ENCODE measurements at places on chromosomes 4 and X.

- peak; percentile 78 for DNase-seq
These were observed 26.9 kb downstream of the ARSJ start for GRCh38 chr4:113952452-113953029.

- DNase-seq = peak; percentile 45
These were observed 136.2 kb downstream of the TBC1D19 start for GRCh38 chr4:26719954-26720552.

DNA sequence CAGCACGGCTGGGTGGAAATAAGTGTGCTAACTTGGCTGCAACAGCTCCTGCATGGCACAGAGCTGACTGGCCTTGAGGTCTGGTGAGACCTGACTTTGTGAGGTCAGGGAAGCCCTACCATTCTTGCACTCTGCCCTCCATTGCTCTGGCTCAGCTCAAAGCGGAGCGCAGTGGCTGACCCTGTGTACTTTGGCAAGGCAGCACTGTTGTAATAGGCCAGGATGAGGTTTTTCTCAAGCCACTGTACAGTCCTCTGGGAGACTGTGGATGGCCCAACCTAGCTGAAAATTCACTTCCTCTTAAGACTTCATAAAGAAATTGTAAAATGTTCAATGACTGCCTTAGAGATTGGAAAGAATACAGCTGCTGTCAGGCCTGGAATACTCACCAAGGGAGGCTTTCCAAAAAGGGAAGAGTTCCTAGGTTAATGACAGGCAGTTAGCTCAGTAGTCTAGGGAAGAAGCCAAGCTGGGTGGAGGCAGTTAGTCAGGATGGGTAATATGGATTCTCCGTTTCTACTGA lies 129.8 kb downstream of the GUCY2F start:
- no peak for DNase-seq

DNA sequence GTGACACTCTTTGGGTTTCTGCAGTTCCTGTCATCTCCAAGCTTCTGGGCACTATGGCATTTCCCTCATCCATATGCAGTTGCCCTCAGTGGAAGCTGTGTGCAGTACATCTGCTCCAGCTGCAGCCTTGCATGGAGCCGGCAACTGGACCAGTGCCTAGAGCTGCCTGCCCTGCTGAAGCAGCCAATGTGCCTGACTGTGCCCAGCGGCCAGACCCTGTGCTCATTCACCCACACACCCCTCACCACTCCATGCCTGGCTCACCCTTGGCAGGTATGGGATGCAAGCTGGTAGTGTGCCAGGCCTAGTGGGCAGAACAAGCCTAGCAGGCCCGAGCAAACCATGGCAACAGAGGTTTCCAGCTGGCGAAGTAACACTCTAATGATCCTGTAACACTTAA lies 370.8 kb downstream of the FSTL5 start:
- DNase-seq = no peak

DNA sequence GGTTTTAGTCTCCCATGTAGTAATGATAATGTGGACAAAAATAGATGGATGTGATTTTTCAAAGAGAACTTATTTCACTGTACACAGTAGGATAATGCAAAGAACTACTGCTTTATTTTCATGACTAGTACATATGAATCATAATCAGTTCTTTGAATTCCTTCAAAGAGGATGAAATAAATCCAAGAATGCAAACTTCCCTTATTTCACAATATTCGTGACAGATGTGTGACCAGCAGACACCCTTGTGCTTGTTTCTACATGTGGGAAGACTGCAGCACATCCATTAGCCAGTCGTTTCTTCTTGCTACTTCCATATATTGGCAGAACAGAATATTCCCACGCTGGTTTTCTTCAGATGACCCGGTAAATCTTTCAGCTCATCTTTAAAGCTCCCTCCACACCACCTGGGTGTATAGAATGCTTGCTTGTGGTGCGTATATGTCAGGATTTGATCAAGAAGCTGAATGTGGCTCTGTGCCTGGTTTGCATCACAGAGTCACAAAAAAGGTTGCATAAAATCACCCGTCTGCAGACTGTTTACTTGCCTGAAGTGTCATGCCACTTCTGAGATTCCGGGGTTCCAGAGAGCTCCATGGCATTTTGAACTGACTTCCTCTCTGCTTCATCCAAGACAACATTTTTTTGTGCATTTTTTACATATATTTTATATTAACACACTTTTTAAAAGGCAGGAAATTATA lies 47.7 kb upstream of the FAT4 start:
- DNase-seq = no peak

DNA sequence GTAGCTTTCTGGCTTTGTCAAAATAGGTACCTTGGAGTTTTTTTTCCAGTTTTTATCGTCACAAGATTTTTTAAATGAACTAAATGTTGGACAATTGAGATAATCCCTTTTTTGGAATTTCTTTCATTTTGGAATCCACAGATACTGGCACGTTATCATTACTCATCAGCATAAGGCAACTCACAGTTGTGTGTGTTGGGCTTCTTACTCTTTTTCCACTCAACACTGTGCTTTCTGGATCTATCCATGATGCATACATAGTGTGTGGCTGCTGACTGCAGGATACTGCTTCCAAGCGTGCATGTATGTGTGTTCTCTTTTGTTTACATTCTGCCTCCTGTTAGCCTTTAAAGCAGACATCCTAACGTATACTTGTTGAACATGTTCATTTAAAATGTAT lies 113.5 kb upstream of the FAM9A start:
- DNase-seq = no peak

- DNase-seq = peak; percentile 66
These were observed 13.7 kb upstream of the AREG start for GRCh38 chr4:74431113-74431826.

- no peak for DNase-seq
These were observed 106.0 kb upstream of the LRPAP1 start for GRCh38 chr4:3638080-3638795.

DNA sequence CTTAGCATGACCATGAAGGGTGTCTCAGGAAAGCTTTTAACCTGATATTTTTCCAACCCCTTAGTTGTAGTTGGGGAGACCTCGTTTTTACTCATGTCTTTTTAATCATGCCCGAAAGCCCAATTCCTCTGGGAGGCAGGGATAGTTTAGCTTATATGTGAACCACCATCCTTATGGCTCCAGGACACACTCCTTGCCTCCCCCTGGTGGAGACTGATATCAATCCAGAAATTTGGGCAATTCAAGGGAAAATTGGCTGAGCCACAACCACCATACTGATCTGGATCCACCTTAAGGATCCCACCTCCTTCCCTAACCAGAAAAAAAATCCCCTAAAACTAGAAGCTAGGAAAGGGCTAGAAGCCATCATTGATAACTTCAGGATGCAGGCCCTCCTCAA lies 13.4 kb upstream of the COL25A1 start:
- peak; percentile 13 for DNase-seq

DNA sequence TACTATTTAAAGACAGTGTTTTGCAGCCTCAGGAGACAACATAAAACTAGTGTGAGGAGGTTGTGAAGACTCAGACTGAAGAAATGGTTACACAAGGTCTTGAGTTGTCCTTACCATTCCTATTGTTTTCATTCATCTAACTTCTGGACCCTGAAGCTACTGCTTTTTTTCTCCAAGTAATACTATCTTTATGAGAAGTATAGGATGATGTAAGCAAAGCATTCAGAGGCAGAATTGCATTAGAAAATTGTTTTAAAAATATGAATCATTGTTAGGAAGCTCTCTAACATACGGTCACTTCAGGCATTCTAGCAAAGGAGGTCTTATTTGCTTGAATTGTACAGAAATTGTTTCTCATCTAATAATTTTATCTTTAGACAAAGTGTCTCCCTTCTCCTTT lies 357.8 kb downstream of the TLL1 start:
- no peak for DNase-seq

GRCh38 chr4:141565379-141566089 lies 70.8 kb upstream of the IL15 start:
- no peak for DNase-seq

DNA sequence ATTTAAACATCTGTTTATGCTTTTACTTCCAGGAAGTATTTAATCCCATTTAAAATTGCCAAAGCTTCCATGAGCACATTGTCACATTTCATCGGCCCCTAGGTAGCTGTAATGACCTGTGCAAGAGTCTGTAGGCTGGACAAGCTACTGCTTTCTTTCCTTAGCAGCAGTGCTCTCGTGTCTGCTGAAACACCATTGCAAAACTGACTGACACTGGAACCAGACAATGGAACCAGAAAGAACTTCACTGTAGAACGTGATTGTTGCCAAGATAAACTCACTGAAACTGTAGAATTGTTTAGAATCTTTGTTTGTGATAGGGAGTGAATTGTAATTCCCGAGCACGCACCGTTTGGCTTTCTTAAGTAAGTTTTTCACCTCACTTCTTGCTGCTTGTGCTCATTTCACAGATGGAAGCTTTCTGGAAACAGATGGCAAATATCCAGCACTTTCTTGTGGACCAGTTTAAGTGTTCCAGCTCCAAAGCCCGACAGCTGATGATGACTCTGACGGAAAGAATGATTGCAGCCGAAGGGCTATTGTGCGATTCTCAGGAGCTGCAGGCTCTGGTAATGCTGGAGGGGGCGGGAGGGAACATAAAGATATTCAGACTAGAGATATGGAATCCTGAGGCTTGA lies 36.9 kb downstream of the EVC start:
- peak; percentile 93 for DNase-seq

GRCh38 chr4:78788007-78788889 lies 12.1 kb downstream of the BMP2K start:
- no peak for DNase-seq

- DNase-seq = no peak
These were observed 18.6 kb upstream of the RNF128 start for GRCh38 chrX:106707771-106708454.

DNA sequence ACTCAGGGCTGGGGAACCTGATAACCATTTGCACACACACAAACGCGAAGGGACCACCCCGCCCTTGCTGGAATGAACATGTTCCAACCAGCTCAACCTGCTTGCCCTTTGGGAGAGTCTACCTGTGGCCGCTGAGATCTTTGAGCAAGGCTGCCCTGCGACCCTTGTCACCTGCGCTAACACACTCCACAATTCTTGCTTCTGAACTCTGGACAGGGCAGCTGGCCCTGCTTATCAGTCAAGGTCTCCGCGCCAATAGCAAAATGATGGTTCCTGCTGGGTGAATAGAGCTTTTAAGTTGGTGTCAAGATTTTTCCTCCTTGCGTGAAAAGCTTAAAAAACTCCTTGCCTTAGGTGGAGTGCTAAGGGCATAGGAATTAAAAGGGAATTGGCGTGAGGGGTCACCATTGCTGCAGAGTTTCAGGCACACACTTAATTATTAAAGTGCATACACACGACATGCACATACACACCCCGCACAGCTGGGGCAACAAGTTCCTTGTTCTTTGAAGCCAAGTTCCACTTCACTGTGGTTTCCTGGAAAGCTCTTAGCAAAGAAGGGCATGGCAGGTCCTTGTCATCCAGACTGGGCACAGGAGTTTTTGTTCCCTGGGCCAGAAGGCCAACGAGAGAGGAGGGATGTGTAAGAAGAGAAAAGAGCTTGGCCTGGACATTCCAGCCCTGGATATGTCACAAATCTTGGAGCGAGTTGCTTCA lies 207.7 kb downstream of the STIM2 start:
- no peak for DNase-seq

DNA sequence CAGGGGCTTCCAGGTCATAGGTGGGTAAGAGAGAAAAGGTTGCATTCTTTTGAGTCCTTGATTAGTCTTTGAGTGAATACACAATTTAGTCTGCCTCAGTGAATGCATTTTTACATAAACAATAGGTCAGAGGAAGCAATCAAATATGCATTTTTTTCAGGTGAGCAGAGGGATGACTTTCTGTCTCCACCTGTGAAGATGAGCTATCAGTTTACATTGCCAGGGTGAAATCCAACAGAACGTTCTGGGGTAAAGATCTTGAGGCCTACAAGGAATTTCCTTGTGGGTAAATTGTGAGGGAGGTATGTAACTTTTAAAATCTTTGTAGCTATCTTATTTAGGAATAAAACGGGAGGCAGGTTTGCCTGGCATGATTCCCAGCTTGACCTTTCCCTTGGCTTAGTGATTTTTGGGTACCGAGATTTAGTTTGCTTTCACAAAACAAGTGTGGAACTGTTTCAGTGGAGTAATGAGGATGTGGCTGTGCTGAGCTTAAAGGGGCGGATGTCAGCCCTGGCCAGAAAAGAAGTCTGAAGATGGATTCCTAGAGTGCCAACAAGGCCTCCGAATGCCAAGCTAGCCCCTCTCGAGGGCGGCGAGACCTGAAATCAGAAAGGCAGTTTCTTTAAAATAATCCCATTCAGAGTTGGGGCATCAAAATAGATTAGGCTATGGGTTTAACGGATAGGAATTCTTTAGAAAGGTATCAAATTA lies 29.5 kb downstream of the TMEM131L start:
- no peak for DNase-seq

GRCh38 chr4:137063961-137064360 lies 468.3 kb downstream of the PCDH18 start:
- DNase-seq = no peak

DNA sequence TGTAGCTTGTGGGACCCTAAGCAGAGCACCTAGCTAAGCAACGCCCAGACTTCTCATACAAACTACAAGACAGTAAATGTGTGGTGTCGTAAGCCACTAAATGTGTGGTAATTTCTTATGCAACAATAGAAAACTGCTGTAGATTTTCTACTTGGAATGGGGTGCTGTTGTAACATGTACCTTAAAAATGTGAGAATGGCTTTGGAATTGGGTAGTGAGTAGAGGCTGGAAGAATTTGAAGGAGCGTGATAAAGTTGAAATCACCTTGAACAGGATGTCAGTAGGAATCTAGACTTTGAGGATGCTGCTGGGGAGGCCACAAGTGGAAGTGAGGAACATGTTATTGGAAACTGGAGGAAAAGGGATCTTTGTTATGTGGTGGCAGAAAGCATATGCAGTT lies 43.2 kb upstream of the FUNDC1 start:
- no peak for DNase-seq

GRCh38 chr4:137960371-137961050 lies 281.6 kb downstream of the SLC7A11 start:
- DNase-seq = no peak

- DNase-seq = no peak
These were observed 72.2 kb upstream of the ATP6AP2 start for GRCh38 chrX:40508560-40508959.

- no peak for DNase-seq
These were observed 9.9 kb upstream of the SMIM20 start for GRCh38 chr4:25903900-25904747.

GRCh38 chr4:123409334-123409733 lies 12.7 kb downstream of the SPRY1 start:
- no peak for DNase-seq

- no peak for DNase-seq
These were observed 150.9 kb downstream of the SPRY1 start for GRCh38 chr4:123547216-123548165.

DNA sequence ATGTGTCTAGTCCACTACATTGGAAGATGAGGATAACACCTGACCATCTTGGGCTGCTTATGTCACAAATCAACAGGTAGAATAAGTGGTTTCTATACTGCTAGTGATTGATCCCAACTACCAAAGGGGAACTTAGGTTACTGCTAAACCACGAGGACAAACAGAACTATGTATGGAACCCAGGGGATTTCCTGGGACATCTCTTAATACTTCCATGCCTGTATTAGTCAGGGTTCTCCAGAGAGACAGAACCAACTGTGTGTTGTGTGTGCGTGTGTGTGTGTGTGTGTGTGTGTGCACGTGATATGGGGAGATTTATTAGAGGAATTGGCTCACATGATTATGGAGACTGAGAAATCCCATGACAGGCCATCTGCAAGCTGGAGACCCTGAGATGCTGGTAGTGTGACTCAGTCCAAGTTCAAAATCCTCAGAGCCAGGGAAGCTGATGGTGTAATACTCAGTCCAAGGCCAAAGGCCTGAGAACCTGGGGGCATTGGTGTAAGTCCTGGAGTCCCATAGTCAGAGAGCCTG lies 16.2 kb upstream of the AFF1 start:
- no peak for DNase-seq

Measured in endothelial cell of umbilical vein (primary cell).